ENCODE measurements at places on chromosomes 11 and 22. TPM values are rescaled to one million over a fixed set of nuclear protein-coding genes. Genes with fewer than 3 reads are reported as not detected.

DNA sequence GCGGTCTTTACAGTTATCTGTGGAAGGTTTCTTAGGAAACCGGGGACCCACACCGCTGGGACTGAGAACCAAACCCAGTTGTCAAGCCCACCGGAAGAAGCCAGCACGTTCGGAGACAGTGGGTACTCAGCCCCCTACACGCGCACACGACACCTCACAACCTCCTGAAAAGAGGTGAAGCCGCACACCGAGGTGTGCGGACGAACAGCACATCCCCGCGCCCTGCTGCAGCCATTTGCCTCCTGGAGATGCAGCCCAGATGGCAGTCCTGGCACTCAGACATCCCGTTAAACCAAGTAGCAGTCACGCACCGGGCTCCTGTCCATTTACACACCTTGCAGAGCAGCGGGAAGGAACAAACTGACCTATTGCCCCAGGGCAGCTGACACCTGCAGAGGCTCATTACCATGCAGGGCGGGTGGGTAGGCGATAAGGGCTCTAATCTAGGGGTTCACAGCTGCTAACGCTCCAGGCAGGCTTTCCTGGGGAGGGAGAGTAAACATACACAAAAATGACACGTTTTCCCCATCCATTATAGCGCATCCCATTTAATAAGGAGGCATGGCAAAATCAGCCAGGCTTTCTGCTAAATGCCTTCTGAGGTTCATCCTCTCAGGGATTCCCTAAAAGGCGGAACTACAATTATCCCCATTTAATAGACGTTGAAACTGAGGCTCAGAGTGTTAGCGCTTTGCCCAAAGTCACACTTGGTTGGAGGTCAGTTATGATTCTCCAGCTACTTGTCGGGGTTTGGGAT, 864 bp upstream of the EHBP1L1 start:
- H3K27me3 ChIP-seq, result no peaks in the 10 kb centered on the region
- peaks cover 75% of the 10 kb centered on the region for H3K4me1 ChIP-seq
- peaks cover 11% of the 10 kb centered on the region for H3K36me3 ChIP-seq
- H3K4me3 ChIP-seq, result peak overlapping the region; percentile 97

DNA sequence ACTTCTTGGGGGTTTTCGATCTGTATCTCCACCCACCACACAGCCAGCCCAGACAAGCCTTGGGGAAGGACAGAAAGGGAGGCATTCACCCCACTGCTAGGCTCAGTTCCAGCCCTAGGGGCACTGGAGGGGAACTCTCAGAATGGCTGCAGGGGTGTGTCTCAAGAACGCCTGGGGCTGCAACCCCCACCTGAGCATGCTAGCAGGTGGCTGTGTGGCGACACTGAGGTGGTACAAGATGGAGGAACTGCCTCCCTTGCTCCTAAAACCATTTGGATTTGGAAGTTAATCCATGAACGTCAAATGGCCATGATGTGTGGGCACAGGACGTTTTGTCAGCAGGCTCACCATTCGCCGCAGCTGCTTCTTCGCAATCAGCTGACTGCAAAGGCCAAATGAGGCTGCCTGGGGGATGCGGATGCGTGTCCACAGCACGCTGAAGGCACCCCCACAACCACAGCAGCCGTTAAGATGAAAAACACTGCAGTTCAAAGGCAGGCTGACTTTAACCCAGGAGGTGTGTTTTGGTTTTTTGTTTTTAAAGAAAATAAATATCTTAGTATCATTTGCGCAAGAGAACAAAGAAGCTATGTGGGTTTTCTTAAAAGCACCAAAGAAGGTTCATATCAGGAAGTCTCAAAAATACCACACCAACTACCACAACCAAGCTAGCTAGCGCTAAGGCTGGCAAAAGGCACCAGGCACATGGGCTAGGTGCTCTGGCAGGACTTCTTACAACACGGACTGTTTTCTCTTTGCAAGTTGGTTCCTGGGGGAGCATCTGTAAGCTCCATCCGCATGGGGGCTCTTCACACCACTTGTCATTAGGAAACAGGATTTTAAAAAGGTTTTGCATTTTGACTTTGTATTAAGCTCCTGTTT, 22.2 kb upstream of the NAP1L4 start:
- DNase-seq, result no peak
- H3K4me1 ChIP-seq, result no peaks in the 10 kb centered on the region
- no peak overlapping the region for H3K4me3 ChIP-seq

Gene SCGB1A1
- not detected for total RNA-seq

Gene IL18
- 7.7 TPM for total RNA-seq

GRCh38 chr22:20550851-20551744, 43.7 kb downstream of the MED15 start:
- H3K27ac ChIP-seq, result peak overlapping the region; percentile 95
- H3K4me3 ChIP-seq, result no peak overlapping the region
- H3K4me1 ChIP-seq, result peaks cover 89% of the 10 kb centered on the region
- no peaks in the 10 kb centered on the region for H3K36me3 ChIP-seq

DNA sequence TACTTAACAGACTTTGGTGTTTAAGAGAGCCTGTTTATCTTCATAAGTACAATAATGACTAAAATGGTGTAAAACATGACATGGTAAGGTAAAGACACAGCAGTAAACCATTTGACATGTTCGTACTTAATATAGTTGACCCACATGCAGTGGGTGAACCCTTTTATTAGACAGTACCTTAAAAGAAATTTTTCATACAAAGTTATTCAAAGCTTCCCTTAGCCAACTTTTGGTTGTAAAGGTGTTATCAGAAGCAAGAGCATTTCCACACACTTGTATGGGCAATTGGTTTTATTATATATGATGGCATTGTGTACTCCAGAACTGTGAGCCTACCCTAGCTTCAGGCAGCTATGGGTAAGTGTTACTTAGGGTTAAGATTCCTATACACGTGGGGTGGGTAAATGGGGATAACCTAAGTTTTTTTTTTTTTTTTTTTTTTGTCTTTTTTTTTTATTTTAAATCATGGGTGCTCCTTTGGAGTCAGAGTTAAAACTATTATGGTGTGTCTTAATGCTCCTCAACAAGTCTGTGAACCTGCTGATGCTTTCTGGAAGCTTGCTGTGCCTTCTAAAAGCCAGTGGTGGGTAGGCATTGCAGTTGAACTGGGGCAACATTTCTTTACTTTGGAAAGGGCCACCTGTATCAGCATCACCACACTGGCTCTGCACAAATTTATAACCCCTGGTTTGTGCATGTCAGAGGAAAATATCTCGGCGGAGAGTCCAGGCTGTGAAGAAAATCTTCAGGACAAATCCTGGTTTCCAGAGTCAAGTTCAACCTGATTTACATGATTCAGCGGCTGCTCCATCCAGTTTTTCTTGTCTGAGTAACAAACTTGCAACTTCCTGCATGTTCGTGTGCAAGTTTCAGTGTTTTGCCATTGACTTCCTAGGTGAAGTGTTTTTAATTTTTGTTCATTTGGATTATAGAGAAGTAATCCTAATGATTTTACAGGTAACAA, 3.3 kb downstream of the PCF11 start:
- peak overlapping the region; percentile 100 for H3K27ac ChIP-seq
- H3K36me3 ChIP-seq, result peaks cover 12% of the 10 kb centered on the region
- DNase-seq, result no peak
- H3K27me3 ChIP-seq, result no peaks in the 10 kb centered on the region
- peaks cover 41% of the 10 kb centered on the region for H3K4me1 ChIP-seq

Data from gastrocnemius medialis (tissue), 4 donors.